ENCODE measurements at places on chromosomes 2 and 18.

DNA sequence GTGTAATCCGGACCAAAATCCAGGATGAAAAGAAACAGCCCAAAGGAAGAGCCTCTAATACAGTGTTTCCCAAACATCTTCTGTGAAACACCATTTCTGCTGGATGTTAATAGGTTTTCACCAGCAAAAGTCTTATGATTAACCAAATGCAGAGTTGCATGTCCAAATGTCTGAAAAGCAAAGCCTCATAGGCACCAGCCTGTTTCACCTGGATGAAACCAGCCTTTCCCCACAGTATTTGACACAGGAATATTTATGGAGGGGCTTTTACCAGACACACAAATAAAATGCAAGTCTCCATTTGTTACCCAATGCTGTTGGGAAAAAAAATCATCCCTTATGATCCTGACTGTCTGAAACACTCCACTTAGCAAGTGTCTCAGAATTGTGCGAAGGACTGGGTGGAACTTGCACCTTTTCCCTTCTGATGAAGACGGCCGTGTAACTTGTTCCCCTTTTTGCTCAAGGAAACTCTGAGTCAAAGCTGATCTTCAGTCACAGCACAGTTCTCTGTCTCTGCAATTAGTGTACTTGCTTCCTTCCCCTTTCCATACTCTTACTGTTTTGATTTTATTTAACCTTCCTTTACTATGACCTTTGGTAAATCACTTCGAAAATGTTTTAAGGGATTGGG is 70.3 kb upstream of the IL1R2 start:
- H3K4me3 ChIP-seq: no peak overlapping the region
- DNase-seq: no peak
- H3K36me3 ChIP-seq: no peaks in the 10 kb centered on the region

DNA sequence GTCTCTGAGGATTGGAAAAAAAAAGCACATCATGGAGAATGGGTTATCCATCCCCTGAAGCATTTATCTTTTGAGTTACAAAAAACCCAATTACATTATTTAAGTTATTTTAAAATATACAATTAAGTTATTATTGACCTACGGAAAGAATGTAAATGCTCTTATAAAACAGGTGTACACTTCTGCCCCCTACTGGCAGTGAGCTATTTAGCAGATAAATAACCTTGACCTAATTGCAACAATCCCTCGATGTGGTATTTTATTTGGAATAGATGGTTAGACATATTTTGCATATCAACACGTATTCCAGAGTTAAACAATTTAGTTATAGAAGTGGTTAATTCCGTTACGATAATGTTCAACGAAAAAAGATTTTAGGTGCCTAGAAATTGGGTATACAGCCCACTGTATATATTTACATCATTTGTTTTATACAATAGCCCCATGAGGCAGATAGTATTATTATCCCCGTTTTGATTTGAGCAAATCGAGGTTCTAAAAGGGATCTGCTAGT is 9.1 kb upstream of the DAW1 start:
- H3K36me3 ChIP-seq: no peaks in the 10 kb centered on the region
- H3K27me3 ChIP-seq: no peaks in the 10 kb centered on the region
- DNase-seq: no peak

DNA sequence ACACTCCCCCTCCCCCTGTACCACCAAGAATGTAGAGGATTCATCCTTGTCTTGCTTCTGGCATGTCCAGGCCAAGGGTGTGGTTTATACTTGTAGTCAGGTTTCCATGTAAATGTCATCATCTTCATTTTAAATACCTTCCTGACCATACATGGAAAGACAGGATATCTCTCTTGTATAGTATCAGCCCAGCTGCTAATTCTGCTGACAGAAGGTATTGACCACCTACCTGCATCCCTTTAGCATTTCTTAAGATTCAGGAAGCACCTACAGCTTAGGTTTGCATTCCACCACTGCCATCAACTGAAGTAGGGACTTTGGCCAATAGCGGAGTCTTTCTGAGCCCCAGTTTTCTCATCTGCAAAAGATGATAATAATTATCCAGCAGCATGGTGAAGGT is 22.9 kb upstream of the FSHR start:
- H3K4me3 ChIP-seq: no peak overlapping the region
- H3K27ac ChIP-seq: no peak overlapping the region
- H3K27me3 ChIP-seq: no peaks in the 10 kb centered on the region
- H3K4me1 ChIP-seq: no peaks in the 10 kb centered on the region

DNA sequence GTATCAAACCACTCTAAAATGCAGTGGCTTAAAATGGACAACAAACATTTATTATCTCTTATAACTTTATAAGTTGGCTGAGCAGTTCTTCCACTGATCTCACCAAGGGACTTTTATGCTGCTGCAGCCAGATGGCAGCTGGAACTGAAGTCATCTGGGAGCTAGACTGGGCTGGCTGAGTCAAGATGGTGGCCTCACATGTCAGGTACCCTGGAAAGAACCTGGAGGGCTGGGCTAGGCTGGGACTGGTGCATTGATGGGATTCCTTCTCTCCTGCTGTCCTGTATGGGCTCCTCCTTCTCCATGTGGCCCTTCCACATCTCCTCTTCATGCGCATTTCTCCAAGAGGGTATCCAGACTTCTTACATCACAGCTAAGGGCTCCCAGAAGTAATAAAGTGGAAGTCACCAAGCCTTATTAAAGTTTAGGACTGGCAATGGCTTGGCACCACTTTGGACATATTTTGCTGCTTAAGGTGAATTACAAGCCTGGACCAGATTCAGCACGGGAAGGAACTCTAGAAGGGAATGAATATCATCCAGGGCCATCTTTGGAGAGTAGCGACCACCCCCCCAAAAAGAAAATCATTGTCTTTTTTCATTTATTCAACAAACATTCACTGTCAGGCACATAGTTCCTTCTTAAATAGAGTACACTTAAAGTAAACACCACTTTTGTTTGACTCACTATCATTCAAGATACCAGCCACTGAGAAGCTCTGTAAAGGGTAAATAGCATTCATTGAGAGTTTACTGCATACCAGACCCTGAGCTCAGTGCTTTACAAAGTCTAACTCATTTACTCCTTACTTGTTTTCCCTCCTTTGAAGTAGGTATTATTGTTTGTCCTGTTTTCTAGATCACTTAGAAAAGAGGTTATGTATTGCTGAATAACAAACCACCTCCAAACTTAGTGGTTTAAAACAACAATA is 138.0 kb downstream of the ZFP36L2 start:
- H3K4me3 ChIP-seq: no peak overlapping the region
- H3K4me1 ChIP-seq: peaks cover 36% of the 10 kb centered on the region
- peak overlapping the region; percentile 74 for H3K27ac ChIP-seq
- H3K27me3 ChIP-seq: no peaks in the 10 kb centered on the region
- no peak for DNase-seq

DNA sequence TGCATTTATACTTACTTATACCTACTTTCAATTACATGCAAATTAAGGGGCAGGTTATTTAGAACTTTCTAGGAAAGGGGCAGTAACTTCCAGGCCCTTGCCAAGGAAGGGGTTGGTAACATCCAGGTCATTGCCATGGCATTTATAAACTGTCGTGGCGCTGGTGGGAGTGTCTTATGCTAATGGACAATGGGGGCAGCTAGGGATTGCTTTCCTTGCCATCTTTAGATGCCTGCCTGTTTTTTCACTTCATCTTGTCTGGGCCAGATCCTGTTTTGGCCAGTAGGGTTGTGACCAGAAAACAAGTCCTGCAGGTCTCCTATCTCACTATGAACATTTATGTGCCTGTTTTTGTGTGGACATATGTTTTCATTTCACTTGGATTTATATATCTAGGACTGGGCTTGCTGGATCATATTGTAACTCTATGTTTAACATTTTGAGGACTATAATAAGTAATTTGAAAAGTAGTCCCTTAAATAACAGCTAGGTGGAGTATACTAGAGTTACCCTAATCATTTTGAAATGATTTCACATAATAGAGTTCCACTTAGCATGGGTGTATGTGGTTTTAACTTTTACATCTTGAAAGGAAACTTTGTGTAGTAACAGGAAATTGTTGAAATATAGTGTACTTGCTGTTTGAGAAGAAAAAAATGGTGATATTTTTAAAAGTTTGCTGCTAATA is 56.1 kb downstream of the LCLAT1 start:
- H3K36me3 ChIP-seq: no peaks in the 10 kb centered on the region
- H3K4me3 ChIP-seq: no peak overlapping the region
- H3K27ac ChIP-seq: no peak overlapping the region
- H3K4me1 ChIP-seq: no peaks in the 10 kb centered on the region

GRCh38 chr18:31617031-31617717 is 25.5 kb downstream of the TTR start:
- H3K4me1 ChIP-seq: no peaks in the 10 kb centered on the region
- DNase-seq: no peak
- no peak overlapping the region for H3K27ac ChIP-seq
- H3K27me3 ChIP-seq: no peaks in the 10 kb centered on the region
- H3K36me3 ChIP-seq: no peaks in the 10 kb centered on the region
- no peak overlapping the region for H3K4me3 ChIP-seq

- no peaks in the 10 kb centered on the region for H3K27me3 ChIP-seq
- no peak for DNase-seq
- H3K36me3 ChIP-seq: no peaks in the 10 kb centered on the region
- H3K27ac ChIP-seq: no peak overlapping the region
- H3K4me3 ChIP-seq: no peak overlapping the region
- no peaks in the 10 kb centered on the region for H3K4me1 ChIP-seq
These were observed 28.3 kb upstream of the NT5DC4 start for GRCh38 chr2:112692495-112692911.

GRCh38 chr2:238426568-238427434 is at the start of gene ASB1:
Gene ASB1 (plus strand): TSS chr2:238426927. CDS start chr2:238427071, 144 bp downstream.
- H3K27ac ChIP-seq: peak within 1 kb of the TSS; percentile 93
- H3K4me1 ChIP-seq: peaks cover 26% of the 10 kb centered on the region
- peaks cover 7% of the 10 kb centered on the region for H3K27me3 ChIP-seq
- DNase-seq: peak; percentile 72
- peaks cover 3% of the 10 kb centered on the region for H3K36me3 ChIP-seq

GRCh38 chr2:159797543-159798375 is at the start of gene CD302:
Gene CD302 (minus strand): TSS chr2:159798208. CDS start chr2:159798198, 10 bp downstream.
- H3K27me3 ChIP-seq: no peaks in the 10 kb centered on the region

- no peaks in the 10 kb centered on the region for H3K4me1 ChIP-seq
- DNase-seq: no peak
- no peaks in the 10 kb centered on the region for H3K36me3 ChIP-seq
- no peak overlapping the region for H3K4me3 ChIP-seq
- H3K27ac ChIP-seq: no peak overlapping the region
These were observed 87.9 kb downstream of the OSBPL6 start for GRCh38 chr2:178282075-178282815.

GRCh38 chr2:16254356-16254965 is 314.1 kb downstream of the MYCN start:
- DNase-seq: no peak
- no peak overlapping the region for H3K4me3 ChIP-seq

- H3K36me3 ChIP-seq: no peaks in the 10 kb centered on the region
- DNase-seq: no peak
- H3K27me3 ChIP-seq: no peaks in the 10 kb centered on the region
- peaks cover 8% of the 10 kb centered on the region for H3K4me1 ChIP-seq
These were observed 462.8 kb upstream of the SLC8A1 start for GRCh38 chr2:40914666-40915065.

DNA sequence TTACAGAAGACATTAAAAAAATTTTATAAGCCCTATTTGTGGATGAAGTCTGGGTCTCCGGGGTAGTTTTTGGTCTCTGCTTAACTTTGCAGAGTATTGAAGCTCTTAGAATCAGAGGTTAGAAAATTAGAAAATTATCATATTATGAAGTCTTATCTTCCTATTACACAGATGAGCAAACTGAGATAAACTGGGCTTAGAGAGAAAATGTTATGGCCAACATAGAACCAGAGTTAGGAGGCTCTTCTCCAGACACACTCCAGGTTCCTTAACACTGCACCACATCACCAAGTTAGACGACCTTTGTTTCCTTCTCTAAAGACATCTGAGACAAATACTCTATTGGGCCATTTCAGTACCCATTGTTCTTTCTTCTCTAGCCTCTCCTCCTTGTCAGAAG is 36.7 kb upstream of the NEB start:
- H3K36me3 ChIP-seq: no peaks in the 10 kb centered on the region
- peaks cover 3% of the 10 kb centered on the region for H3K4me1 ChIP-seq
- H3K4me3 ChIP-seq: no peak overlapping the region
- H3K27ac ChIP-seq: no peak overlapping the region

DNA sequence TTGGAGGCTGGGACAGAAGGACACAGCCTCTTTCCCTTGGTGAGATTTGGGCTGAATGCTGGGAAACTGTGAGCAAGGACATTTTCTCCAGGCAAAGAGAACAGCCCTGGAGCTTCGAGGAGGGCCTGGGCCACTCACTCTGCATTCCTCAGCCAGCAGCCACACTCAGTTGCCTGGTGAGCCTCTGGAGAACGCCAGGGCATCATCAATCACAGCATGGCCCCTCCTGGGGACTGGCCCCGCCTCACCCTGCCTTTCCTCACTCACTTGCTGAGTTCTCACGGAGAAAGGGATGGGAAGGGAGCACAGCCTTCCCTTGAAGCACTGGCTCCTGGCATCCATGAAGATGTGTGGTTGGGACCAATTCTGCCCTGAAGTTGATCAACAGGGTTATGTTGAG is 55.0 kb downstream of the APOB start:
- no peaks in the 10 kb centered on the region for H3K4me1 ChIP-seq
- no peaks in the 10 kb centered on the region for H3K27me3 ChIP-seq
- no peak for DNase-seq
- H3K4me3 ChIP-seq: no peak overlapping the region

DNA sequence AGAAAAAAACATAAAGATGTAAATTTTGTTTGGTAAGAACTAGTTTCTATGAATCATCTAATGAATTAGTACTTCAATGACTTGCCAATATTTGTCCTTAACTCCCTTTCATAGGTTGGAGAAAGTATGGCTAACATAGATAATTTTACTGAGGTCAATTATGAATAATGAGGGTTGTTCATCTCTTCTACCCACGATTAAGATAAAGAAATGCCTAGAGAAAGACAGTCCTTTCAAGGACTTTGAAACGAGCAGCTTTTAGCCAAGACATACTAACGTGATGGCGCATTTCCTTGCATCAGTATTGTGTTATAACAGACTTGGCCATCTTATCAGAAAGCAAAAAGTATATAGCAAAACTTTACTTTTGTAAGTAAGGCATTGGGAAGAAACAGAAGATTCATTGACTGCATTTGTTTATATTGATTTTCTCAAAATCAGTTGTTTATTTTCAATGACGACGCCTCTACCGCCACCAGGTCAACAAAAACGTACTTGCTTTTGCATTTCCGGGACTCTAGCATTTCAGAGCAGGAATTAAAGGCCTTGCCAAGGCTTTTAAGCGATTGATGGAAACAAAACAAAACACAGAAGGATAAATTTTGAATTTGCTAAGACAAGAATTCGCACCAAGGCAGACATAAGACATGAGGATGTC is 961 bp downstream of the RBM43 start:
- DNase-seq: no peak
- peaks cover under 1% of the 10 kb centered on the region for H3K36me3 ChIP-seq
- no peaks in the 10 kb centered on the region for H3K4me1 ChIP-seq
- no peaks in the 10 kb centered on the region for H3K27me3 ChIP-seq

- no peaks in the 10 kb centered on the region for H3K4me1 ChIP-seq
- H3K27me3 ChIP-seq: no peaks in the 10 kb centered on the region
- DNase-seq: no peak
- no peaks in the 10 kb centered on the region for H3K36me3 ChIP-seq
These were observed 309.3 kb upstream of the PIK3C3 start for GRCh38 chr18:41645589-41646360.

- peak overlapping the region; percentile 74 for H3K27ac ChIP-seq
- no peak for DNase-seq
- no peaks in the 10 kb centered on the region for H3K36me3 ChIP-seq
- no peak overlapping the region for H3K4me3 ChIP-seq
- H3K27me3 ChIP-seq: peaks cover 15% of the 10 kb centered on the region
These were observed 20.8 kb upstream of the TUBB6 start for GRCh38 chr18:12287131-12287681.

- no peaks in the 10 kb centered on the region for H3K27me3 ChIP-seq
- H3K4me3 ChIP-seq: no peak overlapping the region
- no peak overlapping the region for H3K27ac ChIP-seq
- H3K4me1 ChIP-seq: no peaks in the 10 kb centered on the region
- H3K36me3 ChIP-seq: no peaks in the 10 kb centered on the region
These were observed 1094.7 kb upstream of the KLHL29 start for GRCh38 chr2:22290302-22290701.
